IgD-negative memory B cell (primary cell): ENCODE measurements at places on chromosomes 7 and 10. TPM values are rescaled to one million over a fixed set of nuclear protein-coding genes. Genes with fewer than 3 reads are reported as not detected.

Gene EEPD1
- 1.9 TPM for polyA plus RNA-seq

Gene TFR2
- polyA plus RNA-seq = 0.44 TPM

Gene PRTFDC1
- not detected for polyA plus RNA-seq

Gene ZNF22
- 42.9 TPM for polyA plus RNA-seq

Gene AKR1B15
- polyA plus RNA-seq = not detected

Gene HNRNPA2B1
- polyA plus RNA-seq = 708 TPM

Gene CFTR
- not detected for polyA plus RNA-seq
